ENCODE measurements at places on chromosomes 13 and 19.

DNA sequence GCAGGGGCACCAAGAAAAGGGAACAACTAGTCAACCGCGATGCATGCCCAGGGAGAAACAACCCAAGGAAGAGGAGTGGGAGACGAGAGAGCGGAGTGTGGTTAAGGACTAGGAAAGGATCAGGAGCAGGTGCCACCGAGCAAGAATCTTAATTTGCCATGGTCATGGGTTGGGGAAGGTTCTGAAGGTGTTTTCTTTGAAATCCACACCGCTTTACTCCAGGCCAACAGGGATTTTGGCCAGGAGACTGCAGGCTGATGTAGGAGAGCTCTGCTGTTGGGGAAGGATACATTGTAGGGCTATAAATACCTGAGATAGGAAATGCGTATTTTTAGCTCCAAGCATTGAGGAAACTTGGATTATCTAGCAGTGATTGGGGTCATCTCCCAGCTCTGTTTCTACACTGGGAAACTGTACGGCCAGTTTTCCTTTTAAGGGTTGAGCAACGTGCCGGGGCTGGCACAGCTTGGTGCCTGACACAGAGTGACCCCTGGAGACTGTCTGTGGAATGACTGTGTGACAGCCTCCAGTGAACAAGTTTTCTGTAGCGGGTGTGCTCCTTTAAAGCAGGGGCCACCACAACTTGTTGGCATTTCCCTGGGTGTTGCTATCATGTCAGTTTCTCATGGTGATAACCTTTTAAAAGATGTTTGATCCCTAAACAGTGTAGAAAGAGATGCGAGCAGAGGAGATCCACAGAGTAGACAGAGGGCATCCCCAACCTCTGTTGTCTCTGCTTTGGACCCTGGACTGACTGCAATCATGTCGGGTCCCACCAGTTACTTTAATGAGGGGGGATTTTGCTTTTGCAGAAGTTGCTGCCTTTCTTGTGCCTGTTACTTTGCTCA, 34.3 kb downstream of the ZNF536 start:
- DNase-seq, result no peak

DNA sequence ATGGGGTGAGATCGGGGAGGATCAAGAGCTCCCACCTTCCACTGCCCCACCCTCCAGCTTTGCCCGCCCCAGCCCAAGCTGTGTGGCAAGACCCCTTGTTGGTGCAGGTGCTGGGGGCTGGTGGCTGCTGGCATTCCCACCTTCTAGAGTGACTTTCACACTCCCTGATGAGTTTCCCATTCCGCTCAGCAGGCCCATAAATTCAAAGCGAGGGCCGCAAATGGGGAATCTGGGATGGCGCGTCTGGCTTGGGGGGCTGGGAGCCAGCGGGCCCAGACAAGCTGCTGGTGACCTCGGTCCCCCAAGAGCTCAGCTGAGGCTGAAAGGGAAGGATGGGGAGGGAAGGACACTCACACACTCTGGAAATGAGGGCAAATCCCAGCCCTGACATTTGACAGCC, 110.3 kb downstream of the GADD45B start:
- DNase-seq, result peak; percentile 39

GRCh38 chr19:12140545-12141404, 625 bp upstream of the ZNF20 start:
- peak; percentile 84 for DNase-seq

DNA sequence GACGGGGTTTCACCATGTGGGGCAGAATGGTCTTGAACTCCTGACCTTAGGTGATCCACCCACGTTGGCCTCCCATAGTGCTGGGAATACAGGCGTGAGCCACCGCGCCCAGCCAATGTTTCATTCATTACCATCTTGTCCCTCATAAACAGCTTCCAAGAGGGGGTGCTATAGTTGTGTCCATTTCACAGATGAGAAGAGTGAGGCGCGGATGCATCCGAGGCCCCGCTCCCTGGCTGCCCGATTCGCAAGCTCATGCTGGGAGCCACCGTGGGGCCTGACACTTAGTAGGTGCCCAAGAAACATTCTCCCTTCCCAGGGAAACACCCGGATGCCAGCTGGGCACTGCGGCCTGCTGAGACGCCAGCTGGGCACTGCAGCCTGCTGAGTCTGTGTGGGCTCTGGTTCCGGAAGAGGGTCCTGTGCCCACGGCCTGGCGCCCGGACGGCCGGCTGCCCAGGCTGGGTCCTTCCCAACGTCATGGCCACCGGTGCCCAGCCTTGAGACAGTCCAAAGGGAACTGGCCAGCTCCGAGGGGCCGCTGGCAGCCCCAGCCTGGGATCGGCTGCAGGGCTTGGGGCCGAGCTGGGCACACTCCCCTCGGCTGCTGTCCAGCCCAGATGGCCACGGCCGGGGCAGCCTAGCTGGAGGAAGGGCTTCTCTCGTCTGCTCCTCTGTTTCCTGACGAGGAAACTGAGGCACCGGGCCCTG, 54.7 kb downstream of the NFIC start:
- DNase-seq, result no peak

- no peak for DNase-seq
Measured at GRCh38 chr13:95982144-95982543, 71.1 kb downstream of the UGGT2 start.

- no peak for DNase-seq
Measured at GRCh38 chr13:36907821-36908220, 12.2 kb downstream of the SMAD9 start.

DNA sequence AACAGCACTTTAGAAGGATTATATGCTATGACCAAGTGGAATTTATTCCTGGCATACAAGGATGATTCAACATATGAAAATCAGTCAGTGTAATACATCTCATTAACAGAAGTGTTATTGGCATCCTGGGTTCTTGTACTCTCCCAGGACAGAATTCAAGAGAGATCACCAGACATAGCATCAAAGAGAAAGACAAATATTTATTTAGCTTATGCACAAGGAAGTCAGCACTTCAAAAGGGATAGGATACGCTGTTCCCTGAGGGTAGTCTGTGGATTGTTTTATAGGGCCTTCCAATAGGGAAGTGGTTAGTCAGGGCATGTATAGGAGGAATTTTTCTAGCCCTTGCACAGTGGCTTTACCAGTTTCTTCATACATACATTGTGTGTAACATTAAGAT, 1238.0 kb downstream of the PCDH17 start:
- DNase-seq, result no peak

DNA sequence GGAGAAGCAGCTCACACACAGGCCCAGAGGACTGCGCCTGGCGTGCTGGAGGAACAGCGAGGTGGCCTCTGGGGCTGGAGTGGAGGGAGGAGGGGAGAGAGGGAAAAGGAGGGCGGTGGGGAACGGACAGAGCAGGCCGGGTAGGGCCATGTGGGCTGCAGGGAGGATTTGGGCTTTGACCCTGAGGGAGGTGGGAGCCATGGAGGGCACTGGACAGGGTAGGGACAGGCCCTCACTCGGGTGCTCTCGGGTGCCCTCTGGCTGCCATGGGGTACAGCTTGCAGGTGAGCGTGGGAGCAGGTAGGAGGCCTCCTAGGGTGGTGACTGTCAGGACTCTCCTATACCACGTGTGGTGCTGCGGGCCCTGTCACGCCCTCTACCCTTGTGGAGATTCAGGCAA, 22.8 kb downstream of the PLIN4 start:
- no peak for DNase-seq

- no peak for DNase-seq
Measured at GRCh38 chr13:70527599-70527998, 419.3 kb upstream of the KLHL1 start.

DNA sequence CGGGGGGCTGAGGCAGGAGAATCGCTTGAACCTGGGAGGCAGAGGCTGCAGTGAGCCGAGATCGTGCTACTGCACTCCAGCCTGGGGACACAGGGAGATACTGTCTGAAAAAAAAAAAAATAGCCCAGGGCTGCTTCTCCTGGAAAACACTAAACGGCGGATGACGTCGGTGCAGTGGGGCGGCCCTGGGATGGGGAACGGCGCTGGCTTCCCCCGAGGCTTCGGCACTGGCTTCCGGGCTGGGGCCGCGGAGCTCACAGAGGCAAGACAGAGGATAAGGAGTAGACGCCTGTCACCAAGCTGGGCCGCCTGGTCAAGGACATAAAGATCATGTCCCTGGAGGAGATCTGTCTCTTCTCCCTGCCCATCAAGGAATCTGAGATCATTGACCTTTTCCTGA, 5.0 kb downstream of the PRSS57 start:
- no peak for DNase-seq

DNA sequence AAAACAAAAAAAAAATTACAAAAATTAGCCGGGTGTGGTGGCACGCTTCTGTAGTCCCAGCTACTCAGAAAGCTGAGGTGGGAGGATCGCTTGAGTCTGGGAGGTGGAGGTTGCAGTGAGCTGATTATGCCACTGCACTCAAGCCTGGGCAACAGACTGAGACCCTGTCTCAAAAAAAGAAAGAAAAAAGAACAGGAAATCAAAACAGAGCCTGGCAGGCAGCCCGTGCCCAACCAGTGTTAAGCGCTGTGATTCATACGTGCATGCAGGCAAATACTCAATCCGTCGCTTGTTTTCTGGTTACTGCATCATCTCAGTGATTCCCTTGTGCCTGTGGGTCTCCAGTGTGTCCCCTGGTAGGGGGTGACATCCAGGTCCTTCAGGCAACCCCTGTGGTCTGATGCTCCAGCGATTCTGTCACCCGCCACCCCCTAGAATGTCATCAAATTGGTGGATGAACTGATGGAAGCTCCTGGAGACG, 18.1 kb downstream of the DDX39A start:
- DNase-seq, result no peak

DNA sequence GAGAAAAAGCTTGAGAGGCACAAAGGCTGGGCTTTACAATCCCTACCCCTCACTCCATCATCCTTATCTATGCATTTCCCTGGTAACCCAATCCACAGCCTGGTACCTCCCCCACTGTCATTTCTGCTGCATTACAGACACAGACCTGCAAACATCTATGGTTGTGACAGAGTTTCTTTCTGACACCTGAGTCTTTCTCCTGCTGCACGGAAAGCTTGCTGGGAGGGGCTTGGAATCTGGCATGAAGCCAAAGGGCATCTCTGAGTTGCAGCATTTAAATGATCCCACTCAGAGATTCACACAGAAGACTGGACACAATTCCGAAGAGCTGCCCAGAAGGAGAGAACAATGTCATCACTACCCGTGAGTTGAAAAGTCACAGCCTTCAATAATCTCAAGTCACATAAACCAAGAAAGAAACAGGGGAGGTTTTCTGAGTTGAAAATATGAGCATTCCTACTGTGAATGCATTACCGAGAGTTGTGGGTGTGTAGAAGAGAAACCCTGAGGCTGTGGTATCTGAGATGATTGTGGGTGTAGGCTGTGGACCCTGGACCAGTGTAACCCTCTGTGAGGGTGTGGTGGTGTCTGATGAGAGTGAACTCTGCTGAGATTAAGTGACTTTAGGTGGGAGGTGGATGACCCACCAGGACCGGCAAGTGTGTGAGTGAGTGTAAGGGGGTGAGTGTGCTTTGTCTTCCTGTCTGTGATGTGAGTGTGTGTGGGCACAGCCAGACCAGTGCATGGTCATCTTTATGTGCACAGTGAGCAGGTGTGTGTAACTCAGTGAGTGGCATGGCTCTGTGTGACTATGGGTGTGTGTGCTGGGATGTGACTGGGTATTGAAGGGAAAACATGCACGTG, at the start of gene LGALS14:
LGALS14 (plus strand) TSS at position 301 of the 864 bp plus-strand sequence; CDS start at position 349, 48 bp downstream.
- DNase-seq, result no peak

DNA sequence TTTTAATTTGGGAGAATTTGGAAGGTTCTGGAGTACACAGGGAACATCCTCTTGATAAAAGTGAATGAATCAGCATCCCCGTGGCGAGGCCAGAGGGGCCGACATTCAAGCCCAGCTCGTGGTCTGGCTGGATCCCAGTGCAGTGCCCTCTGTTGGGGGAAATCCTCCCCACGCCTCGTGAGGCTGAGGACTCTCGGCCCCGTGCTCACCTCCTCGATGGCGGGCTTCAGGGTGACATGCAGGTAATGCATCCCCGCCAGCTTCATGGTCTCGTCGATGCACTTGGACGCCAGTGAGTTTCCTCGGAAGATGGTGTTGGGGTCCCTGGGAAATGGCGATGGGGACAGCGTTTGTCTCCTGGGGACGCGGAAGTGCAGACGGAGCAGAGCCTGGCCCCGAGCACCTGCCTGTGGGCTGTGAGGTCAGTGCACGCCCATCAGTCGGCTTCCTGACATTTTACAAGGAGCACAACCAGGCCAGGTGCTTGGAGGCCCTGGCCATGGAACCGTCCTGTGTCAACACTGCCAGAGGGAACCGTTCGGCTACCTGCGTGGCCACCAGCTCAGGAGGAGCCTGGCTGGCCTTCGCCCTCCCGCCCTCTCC, 43.3 kb upstream of the C13orf46 start:
- no peak for DNase-seq

DNA sequence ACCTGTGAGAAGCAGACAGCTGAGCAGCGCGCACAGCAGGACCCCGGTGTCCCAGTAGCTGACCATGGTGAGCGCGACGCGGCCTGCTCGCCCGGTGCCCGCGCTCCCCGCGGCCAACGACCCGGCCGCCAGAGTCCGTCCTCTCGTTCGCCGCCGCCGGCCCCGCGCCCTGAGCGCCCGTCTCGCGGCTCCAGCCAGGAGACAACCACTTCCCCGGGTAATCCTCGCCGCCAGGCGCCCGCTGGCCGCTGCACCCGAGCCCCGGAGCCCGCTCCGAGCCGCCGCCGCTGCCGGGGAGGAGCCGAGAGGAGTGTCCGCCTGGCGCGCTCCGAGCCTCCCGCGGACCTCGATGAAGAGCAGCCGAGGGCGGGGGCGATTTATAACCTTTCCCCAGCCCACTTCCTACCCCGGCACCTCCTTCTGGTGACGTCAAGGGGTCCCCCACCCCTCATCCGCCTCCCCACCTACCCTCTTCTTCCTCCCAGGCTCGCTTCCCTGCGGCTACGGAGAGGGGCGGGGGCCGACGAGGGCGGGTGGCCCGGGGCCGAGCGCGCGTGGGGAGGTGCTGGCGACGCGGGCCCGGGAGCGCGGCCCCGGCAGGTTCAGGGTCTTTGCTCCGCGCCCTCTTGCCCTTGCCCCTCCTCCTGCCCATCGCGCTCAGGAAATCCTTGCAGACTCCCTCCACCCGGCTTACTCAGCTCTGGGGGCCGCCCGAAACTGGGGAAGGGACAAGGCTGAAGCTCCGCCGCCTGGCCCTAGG, at the start of gene FLT1:
FLT1 (minus strand) TSS at position 351 of the 760 bp plus-strand sequence; CDS start at position 66, 285 bp downstream.
- DNase-seq, result no peak

DNA sequence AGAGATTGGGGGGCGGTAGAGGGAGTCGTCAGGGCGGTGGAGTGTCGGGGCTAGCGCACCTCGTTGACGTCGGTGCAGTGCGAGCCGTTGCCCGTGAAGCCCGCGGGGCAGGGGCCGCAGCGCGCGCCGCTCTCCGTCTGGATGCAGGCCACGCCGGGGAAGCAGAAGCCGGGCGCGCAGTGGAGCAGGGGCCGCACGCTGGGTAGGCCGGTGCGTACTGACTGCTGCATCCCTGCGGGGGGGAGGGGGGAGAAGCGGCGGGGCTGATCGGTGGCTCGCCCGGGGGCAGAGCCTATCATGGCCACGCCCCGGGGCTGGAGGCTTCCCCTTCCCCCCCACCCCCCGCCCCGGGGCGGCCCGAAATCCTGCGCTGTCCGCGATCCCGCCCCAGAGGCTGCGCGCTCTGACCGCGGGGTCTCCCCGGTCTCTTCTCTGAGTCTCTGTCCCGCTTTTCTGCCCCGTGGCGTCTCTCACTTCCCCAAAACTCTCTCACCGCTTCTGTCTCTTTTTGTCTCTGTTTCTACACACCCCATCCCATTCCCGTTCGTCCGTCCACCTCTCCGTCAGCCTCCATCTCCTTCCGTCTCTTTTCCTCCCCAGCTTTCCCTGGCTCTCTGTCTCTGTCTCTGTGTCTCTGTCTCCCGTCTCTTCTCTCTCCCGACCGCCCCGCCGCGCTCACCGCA, 1.1 kb downstream of the COMP start:
- peak; percentile 81 for DNase-seq

All from tibial artery (tissue), 4 donors.